Hindlimb muscle (tissue), 1 donor: ENCODE measurements at places on chromosomes 3 and 15. TPM values are rescaled to one million over a fixed set of nuclear protein-coding genes. Genes with fewer than 3 reads are reported as not detected.

SAMD7 gene
- polyA plus RNA-seq = not detected

GATA2 gene
- 3.6 TPM for polyA plus RNA-seq

PLA2G4E gene
- polyA plus RNA-seq = 1.8 TPM

STOML1 gene
- polyA plus RNA-seq = 43.0 TPM

RYR3 gene
- polyA plus RNA-seq = 48.3 TPM

PAK6 gene
- polyA plus RNA-seq = 0.76 TPM

STARD5 gene
- 2.8 TPM for polyA plus RNA-seq
